ENCODE measurements at places on chromosomes 16 and 17.

DNA sequence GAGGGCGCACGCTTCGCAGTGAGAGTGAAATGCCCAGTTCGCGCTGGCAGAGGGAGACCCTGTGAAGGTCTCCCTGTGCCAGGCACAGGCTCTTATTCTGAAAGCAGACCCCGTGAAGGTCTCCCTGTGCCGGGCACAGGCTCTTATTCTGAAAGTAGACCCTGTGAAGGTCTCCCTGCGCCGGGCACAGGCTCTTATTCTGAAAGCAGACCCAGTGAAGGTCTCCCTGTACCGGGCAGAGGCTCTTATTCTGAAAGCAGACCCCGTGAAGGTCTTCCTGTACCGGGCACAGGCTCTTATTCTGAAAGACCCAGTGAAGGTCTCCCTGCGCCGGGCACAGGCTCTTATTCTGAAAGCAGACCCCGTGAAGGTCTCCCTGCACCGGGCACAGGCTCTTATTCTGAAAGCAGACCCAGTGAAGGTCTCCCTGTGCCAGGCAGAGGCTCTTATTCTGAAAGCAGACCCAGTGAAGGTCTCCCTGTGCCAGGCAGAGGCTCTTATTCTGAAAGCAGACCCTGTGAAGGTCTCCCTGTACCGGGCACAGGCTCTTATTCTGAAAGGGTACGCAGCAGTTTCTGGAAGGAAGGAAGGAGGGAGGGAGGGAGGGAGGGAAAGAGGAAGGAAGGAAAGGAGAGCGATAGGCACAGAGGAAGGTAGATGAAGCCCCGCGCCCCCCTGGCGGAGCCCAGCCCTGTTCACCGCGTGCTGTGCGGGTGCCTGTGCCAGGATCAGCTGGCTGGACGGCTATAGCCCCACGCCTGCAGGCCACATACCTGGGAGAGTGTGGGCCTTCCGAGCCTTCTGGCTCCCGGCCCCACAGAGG is 55.3 kb downstream of the WDR45B start:
- DNase-seq = peak; percentile 65

GRCh38 chr16:75789237-75789636 is 62.9 kb upstream of the CPHXL start:
- no peak for DNase-seq

GRCh38 chr17:74875977-74876593 is 3.3 kb upstream of the FDXR start:
- DNase-seq = no peak

DNA sequence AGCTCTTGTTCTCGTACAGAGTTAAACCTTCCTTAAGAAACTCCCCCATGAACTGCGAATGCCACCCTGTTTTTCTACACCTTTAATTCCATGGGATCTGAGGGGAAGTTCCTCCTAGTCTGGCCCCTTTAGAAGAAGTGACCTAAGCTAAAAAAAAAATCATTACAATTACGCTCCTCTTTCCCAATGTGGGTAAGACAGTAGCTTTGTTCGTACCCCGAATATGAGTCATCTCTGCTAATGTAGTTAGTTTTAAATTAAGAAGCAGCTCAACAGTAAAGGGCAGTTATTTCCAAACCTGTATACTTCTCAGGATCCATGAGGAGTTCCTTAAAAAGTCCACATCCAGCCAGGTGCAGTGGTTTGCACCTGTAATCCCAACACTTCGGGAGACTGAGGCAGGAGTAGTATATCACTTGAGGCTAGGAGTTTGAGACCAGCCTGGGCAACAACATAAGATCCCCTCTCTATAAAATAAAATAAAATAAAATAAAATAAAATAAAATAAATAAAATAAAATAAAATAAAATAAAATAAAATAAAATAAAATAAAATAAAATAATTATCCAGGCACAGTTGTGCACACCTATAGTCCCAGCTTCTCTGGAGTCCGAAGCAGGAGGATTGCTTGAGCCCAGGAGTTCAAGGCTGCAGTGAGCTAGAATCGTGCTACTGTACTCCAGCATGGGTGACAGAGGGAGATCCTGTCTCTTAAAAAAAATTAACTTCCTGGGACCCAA is 26.1 kb downstream of the RCVRN start:
- no peak for DNase-seq

DNA sequence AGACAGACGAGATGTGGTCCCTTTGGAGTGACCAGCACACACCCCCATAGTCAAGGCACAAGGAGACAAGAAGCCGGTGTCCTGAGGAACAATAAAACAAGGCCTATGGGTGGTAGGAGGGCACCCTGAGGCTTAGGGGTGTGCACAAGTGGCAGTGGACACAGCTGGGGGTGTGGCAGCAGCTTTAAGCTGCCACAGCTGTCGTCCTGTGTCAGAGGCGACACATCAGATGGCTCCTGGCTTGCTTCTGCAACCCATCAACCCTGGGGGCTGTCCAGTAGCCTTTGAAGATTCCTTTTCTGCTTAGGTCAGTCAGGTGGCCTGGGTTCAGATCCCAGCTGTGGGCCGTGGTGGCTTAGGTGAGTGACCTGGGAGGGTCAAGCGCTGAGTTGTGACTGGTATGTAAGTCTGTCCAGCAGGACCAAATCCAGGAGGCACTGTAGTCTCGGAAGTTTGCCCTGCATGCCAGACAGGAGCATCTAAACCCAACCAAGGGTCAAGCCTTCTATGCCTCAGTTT is 15.8 kb downstream of the DRC3 start:
- DNase-seq = no peak

- DNase-seq = no peak
These were observed 1.8 kb downstream of the USP7 start for GRCh38 chr16:8961811-8962390.

DNA sequence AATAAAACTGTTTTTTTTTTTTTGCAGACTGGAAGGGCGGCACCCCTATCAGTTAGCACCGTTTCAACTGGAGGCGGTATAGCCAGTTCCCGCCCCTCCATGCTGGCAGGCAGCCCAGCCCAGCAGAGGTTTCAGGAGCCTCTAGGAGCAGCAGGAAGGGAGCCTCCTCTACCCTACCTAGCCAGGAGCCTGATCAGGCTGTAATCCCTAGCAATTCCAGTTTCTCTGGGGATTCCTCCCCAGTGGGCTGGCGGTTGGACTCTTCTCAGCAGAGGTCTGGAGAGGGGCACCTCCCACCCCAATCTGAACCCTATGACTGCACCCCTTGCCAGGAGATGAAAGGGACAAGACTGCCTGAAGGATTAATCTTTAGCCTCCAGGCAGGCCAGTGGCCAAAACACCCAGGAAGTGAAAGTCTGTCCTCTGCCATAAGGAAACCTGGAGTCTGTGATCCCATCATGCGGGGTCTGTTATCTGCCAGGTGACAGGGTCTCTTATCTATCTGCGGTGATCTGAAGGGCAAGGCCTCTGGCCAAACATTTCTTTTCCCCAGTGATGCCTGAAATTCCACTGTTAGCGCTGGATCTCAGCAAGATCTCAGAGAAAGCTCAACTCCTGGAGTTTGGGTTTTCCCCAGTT is 4.9 kb upstream of the CDH1 start:
- DNase-seq = no peak

- DNase-seq = no peak
These were observed 116.6 kb upstream of the TBX2 start for GRCh38 chr17:61283043-61283442.

DNA sequence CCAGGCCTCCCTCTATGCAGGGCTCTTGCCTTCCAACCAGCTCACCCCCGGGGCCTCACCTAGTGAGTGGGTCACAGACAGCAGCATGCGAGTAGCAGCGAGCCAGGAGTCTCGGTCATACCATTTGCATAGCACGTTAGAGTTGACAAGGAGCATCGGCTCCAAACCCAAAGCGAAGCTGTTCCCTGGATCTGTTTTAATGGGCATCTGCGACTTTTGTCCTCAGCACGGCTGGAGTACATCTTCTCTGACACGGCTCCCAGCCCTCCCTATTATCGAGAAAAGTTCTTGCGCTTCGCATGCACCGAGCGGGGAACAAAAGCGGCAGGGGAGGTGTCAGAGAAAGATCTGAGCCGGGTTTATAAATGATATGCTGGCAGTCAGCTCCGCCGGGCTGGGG is 253.3 kb downstream of the MAF start:
- DNase-seq = no peak

DNA sequence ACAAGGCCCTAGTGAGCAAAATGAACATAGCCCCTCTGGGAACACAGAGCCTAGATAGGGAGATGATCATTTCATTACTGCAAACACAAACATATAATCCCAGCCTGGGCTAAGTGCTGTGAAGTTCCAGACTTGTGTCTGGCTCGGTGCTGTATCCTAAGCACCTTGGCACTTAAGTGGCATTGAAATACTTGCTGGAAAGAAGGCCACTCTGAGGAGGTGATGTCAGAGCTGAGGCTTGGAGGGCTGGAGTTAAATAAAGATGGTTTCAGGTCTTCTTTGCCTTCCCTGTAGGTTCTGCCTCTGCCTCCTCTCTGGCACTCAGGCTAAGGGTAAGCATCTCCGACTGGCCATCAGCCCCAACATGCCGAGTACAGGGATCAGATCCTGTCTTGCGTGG is 2.4 kb upstream of the CACNA1G start:
- no peak for DNase-seq

- DNase-seq = no peak
These were observed 11.8 kb downstream of the DLX4 start for GRCh38 chr17:49980703-49981197.

GRCh38 chr17:27832831-27833230 is 32.5 kb upstream of the NOS2 start:
- no peak for DNase-seq

- DNase-seq = no peak
These were observed 481.9 kb downstream of the SOX9 start for GRCh38 chr17:72602517-72603419.

- peak; percentile 51 for DNase-seq
These were observed 596 bp downstream of the MSL1 start for GRCh38 chr17:40122136-40122998.

GRCh38 chr16:13307255-13307654 is 405.9 kb downstream of the SHISA9 start:
- DNase-seq = no peak

GRCh38 chr16:67245186-67245585 is 2.1 kb downstream of the FHOD1 start:
- no peak for DNase-seq

- DNase-seq = no peak
These were observed 186.0 kb upstream of the ZFHX3 start for GRCh38 chr16:73233846-73234424.

- DNase-seq = no peak
These were observed 28.0 kb downstream of the CUEDC1 start for GRCh38 chr17:57927048-57927723.

DNA sequence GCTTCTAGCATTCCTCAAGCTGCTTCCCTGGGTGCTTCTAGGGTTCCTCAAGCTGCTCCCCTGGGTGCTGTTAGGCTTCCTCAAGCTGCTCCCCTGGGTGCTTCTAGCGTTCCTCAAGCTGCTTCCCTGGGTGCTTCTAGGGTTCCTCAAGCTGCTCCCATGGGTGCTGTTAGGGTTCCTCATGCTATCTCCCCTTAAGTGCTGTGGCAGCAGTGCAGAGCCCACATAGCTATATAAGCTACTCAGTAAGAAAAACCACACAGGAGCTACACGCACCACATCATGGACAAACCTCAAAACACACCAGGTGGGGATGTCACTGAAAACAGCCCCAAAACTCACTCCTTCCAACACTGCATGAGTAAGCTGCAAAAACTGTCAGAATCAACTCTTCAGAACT is 35.2 kb downstream of the ANKRD11 start:
- DNase-seq = peak; percentile 50

DNA sequence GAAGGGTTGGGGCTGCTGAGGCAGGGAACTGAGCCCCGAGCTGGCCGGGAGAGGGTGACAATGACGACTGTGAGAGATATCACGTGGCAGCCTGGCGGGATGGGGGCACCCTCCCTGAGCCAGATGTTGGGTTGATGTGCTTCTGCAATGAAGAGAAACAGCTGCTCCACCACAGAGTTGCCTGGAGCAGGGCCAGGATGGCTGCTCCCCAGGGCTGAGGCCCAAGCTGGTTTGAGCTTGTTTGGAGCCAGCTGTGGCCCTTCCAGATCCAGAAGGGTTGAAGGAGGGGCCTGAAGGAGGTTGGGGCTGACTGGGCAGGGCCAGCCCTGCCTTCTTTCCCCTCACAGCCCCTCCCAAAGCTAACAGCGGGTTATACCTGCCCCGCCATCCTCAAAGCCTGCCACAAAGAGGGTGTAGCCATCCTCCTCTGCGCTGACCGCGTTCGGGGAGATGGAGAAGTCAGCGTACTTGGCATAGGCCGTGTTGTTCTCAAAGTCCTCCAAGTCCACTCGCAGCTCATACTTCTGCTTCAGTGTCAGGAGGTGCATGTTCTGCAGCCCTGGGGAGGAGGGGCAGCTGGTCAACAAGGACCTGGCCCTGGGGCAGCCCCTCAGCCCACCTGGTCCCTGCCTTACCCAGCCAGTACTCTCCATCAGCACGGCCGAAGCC is 2.1 kb downstream of the MFAP4 start:
- DNase-seq = no peak

DNA sequence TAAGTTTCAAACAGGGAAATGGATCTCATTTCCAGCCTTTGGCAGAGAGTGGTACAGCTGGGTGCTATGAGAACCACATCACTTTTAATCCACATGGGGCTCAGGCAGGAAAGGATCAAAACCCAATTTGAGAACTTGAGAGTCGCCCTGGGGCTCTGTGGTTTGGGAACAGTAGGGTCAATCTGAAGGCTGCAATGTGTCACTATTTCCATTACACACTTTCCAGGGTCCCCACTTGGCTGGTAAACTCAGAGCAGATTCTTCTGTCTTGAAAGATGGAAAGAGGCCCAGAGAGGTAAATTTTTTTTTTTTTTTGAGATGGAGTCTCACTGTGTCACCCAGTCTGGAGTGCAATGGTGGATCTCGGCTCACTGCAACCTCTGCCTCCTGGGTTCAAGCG is 6.7 kb upstream of the HIGD1B start:
- no peak for DNase-seq

DNA sequence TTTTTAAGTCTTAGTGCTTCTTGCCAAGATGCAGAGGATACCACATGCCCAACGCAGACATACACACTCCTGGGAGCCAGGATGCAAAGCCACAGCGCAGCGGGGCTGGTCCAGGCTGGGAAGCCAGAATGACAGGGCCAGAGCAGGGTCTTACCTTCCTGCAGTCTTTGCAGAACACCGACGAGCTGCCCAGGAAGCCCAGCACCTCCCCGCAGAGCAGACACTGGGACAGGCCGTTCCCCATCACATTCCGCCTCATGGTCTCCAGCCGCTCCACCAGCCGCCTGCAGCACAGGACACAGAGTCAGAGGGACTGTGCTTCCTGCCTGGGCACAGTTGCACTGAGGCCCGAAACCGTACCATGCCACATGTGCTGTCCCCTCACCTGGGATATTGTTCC is 33.3 kb downstream of the RPH3AL start:
- no peak for DNase-seq

- DNase-seq = no peak
These were observed 39.8 kb upstream of the AKAP1 start for GRCh38 chr17:57044976-57045867.

Measured in memory B cell (primary cell).